Cerebellum (tissue), 4 donors: ENCODE measurements at places on chromosomes 16 and 17.
A peak's percentile ranks its signal among the peaks of the same experiment; 100 is the strongest.

DNA sequence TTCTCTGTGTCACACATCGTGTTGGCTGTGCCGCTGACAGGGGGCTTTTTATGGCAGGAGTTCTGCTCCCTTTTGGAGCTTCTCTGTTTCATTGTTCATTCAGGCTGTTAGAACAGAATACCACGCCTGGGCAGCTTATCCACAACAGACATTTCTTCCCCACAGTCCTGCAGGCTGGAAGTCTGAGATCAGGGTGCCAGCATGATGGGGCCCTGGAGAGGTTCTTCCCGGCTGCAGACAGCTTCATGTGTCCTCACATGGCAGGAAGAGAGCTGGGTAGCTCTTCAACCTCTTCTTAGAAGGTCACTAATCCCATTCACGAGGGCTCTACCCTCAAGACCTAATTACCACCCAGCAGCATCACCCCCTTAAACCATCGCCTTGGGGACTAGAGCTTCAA is 65.1 kb downstream of the DHRS7C start:
- DNase-seq, result no peak

DNA sequence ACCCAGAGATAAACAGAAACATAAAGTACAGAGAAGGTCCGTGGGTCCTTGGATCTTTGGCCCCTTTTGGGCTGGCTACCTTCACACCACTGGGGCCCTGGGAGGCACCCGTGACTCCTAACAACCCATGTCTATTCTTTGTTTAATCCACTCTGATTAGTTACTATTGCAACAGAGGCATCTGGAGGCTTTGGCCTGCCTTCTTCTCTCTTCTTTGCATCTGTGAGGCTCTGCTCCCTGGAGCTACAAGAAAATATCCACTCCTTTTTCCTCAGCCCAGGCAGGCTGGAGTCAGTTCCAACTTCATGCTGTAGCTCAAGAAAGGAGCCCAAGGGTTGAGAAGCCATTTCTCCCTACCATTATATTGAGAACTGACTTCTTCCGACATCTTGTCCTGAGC is 9.5 kb upstream of the CMIP start:
- no peak for DNase-seq

DNA sequence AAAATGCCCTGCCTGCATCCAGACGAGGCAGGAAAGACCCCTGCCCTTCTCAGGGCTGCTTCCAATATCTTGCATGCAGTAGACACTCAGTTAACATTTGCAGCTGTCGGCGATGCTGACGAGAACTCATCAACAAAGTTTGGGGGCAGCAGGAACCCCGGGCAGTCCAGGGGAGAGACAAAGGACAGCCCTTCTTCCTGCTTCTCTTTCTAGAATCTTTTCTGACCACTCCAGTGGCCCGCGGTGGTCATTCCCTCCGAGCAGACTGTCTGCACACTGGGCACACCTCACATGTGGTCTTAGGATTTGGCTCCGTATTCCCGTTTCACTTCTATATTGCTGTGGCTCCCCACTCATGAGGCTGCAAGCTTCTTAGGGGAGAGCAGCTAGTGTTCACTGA is 31.0 kb upstream of the MFSD6L start:
- no peak for DNase-seq

DNA sequence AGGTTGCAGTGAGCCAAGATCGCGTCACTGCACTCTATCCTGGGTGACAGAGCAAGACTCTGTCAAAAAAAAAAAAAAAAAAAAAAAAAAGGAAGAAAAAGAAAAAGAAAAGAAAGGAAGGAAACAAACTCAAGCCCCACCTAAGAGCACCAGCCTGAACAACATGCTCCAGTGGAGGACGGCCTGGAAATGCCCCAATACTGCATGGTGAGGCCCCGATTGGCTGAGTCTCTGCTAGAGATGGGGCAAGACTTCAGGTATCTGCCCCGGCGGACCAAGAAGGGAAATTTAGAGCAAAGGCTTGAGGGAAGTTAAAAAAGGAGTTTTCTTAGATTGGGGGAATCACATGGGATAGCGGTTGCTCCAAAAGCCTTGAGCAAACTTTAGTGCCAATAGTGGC is 10.4 kb upstream of the ZNF652 start:
- DNase-seq, result no peak

DNA sequence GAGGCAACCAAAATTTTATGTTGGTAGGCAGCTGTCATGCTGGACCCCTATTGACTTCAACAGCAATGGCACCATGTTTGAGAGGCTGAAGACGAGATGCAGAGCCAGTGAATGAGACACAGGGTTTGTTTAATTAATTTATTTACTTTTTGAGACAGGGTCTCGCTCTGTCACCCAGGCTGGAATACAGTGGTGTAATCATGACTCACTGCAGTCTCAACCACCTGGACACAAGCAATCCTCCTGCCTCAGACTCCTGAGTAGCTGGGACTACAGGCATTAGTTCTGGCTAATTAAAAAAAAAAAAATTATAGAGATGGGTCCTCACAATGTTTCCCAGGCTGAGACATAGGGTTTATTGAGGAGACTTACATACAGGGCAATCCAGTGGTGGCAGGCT is 36.2 kb upstream of the PPM1D start:
- DNase-seq, result no peak

GRCh38 chr17:77373299-77374169 is 232.8 kb downstream of the SEC14L1 start:
- DNase-seq, result no peak

GRCh38 chr16:79008869-79009179 is 591.7 kb downstream of the MAF start:
- no peak for DNase-seq

DNA sequence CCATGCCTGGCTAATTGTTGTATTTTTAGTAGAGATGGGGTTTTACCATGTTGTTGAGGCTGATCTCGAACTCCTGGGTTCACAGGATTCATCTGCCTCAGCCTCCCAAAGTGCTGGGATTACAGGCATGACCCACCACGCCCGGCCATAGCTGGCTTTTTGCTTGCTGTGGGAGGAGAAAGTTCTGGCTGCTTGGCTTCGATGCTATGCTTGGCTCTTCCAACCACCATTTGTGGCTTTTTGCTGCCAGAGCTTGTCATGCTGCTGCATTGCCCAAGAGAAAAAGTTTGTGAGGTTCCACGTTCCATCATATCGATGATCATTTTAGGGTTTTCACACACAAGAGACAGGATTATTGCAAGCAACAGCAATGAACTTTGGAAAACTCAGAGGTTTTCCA is 16.2 kb downstream of the BMERB1 start:
- no peak for DNase-seq

DNA sequence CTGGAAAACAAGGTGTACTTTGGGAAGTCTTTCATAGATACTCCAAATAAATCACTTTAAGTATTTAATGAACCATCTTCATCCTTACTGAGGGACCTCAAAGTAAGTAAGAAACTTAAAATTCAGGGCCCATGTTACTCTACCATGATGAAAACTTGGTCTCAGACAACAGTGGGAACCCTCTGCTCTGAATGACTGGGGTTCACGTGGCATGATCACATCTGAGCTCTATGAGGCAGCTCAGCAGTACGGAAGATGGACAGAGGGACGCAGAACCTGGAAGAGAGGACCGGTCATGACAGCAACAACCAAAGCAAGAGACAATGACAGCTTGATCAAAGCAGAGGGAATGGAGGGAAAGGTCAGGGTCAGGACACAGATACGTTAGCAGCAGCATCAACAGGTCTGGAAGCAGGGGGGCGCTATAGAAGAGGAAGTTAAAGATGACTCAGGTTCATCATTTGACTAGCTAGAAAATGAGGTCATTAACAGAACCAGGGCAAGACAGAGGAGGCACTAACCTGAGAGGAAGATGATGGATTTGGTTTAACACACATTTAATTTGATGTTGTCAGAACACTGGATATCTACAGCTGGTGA is 9.5 kb downstream of the XPO6 start:
- no peak for DNase-seq

GRCh38 chr16:69928856-69929400 is 22.2 kb upstream of the CLEC18A start:
- DNase-seq, result no peak

DNA sequence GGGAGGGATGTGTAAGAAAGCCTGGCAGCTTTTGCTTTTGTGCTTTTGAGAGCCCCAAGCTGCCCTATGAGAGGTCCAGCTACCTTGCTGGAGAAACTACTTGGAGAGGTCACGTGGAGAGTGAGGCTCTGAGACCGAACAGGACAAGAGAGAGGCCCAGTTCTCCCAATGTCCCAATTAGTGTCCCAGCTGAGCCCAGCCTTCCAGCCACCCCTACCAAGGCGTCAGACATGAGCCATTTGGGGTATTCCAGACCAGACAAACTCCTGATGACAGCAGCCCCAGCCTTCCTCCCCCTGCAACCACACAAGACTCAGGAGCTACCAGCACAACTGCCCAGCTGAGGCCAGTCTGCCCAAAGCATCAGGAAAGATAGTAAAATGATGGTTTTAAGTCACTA is 35.0 kb downstream of the NKD1 start:
- DNase-seq, result no peak

- DNase-seq, result no peak
Measured at GRCh38 chr17:13727441-13728171, 125.9 kb upstream of the HS3ST3A1 start.

DNA sequence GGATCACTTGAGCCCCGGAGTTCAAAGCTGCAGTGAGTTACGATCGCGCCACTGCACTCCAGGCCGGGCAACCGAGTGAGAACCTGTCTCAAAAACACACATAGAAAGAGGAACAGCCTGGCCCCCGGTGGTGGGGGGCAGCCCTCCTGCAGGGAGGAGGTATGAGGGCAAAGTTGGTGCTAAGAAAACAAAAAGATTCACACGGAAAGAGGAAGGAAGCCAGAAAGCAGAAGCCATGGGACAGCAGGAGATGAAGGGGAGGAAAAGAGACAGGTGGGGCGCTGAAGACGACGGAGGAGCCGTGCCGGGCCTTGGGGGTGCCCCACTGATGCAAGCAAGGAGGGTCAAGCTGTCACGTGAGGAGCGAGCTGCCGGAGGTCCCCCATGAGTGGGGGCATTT is 8.2 kb upstream of the C16orf74 start:
- no peak for DNase-seq

- no peak for DNase-seq
Measured at GRCh38 chr16:89910717-89911354, 7.8 kb upstream of the MC1R start.

DNA sequence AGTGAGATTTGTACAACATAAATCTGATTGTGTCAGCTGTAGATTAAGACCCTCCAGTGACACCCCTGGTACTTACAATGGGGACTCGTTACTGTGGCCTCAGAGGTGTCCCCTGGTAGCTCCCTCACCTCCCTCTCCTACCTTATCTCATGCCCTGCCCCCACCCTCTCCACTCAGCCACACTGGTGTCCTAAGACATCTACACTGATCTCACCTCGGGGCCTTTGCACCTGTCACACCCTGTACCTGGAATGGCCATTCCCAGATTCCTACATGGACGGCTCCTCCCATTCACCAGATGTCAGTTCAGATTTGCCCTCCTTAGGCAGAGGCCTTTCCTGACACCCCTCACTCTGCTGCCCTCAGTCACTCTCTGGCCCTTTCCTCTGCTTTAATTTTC is 319.3 kb downstream of the CPPED1 start:
- DNase-seq, result no peak

DNA sequence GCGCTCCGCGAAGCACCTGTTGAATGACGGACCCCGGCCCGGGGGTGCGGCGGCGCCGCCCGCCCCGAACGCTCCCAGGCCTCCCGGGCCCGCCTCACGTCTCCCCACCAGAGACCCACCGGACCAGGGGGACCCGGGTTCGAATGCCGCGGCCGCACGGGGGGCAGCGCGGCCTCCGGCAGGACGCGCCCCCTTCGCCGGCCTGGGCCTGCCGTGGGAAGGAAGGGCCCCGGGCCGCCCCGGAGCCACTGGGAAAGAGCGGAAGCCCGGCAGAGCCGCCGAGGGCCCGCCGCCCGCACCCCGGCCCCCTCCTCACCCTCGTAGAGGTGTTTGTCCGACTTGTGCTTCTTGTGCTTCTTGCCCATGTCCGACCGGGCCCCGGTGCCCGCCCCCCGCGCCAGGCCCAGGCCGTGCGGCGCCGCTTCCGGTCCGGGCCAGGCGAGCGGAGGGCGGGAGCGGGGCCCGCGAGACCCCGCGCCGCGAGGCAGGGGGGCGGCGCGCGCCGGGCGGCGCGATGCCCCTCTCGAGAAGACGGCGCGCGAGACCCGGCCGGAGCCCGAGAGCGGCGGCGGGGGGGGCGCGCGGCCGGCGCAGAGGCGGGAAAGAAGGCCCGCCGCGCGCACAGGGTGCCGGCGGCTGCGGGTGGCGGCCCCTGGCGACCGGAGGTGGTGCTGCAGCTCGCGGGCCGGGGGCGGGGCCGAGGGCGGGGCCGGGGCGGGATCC is at the start of gene BRD7:
Gene BRD7 (minus strand): TSS at position 579 of the 723 bp plus-strand sequence. CDS start 214 bp downstream, at position 365.
- peak; percentile 89 for DNase-seq

- no peak for DNase-seq
Measured at GRCh38 chr16:85334718-85335583, 222.7 kb upstream of the CIBAR2 start.

- DNase-seq, result no peak
Measured at GRCh38 chr17:73625006-73625405, 19.2 kb downstream of the SDK2 start.

GRCh38 chr17:18256776-18257175 is 1.8 kb downstream of the FLII start:
- no peak for DNase-seq

DNA sequence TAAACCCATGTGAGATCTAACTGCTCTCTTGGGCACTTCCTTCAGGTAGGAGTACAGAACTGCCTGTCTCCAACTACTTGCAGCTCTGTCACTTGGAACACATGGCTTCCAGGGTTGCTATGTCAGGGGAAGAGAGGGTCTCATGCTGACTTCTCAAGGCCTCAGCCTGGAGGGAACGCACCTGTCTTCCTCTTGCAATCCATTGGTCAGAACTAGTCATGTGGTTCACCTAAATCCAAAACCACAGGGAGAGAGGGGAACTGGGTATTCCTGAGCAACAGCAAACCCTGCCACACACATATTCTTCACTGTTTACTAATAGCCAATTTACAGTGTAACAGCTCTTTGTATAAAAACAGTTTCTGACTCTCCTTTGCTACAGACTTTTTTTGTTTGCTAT is 206.1 kb downstream of the KCNJ2 start:
- no peak for DNase-seq

DNA sequence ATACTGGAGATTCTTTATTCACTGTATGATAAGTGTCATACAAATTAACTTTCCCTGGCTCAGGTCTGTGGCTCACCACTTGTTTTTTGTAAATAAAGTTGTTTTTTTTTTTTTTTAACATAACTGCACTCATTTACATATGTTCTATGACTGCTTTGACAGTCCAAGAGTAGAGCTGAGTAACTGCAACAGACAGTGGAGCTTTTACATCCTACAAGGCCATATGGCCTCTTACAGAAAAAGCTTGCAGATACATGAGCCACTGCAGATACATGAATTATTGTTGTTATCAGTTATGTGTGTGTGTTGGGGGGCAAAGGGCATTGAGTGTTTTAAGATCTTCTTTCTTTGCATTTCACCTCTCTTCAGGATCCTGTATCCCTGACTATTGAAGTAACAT is 311.7 kb downstream of the BCAS3 start:
- DNase-seq, result no peak

GRCh38 chr17:32954477-32954876 is 26.5 kb downstream of the TMEM98 start:
- DNase-seq, result no peak

GRCh38 chr16:79463841-79464240 is 136.7 kb downstream of the MAF start:
- DNase-seq, result no peak
